Activated CD4-positive, alpha-beta T cell treated with anti-CD3 and anti-CD28 coated beads, Interleukin-2, amount 50 U/mL, for 24 hours (primary cell): ENCODE measurements at places on chromosomes 3 and 15.

- no peak for DNase-seq
Observed at GRCh38 chr3:46908986-46909534, 31.5 kb downstream of the PTH1R start.

GRCh38 chr15:82043796-82044372, 1.9 kb downstream of the MEX3B start:
- no peak for DNase-seq

GRCh38 chr3:31255007-31255581, 277.6 kb upstream of the STT3B start:
- no peak for DNase-seq

DNA sequence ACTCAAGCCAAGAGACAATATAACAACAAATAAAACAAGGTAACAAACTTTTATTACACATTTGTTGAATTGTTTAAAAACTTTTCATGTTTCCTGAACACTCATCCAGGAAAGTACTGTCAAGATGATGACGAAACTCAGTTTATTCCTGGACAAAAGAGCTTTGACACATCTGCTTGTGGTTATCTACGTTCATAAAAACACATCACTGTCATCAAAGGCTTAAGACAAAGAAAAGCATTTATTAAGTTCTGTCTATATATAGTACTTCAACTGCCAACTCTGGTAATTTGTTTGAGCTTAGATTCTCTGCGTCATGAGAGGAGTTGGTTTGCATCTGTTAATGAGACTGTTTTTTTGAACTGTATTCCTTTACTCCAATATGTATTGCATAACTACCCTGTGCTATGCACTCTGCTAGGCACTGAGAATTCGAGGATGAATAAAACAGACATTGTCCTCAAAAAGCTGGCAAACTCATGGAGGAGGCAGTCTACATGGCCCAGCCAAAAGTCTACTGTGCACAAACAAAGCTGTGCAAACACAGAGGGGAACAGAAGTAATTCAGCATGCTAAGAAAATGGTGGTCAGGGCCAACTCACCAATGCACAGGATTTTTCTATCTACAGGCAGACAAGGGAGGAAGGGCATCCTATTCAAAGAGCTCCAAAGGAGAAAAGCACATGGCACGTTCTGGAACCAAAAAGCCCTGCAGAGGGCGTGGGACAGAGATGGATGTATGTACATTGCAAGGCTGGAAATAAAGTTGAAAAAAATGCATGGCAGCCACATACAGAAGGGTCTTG, 21.5 kb downstream of the PLD1 start:
- no peak for DNase-seq

DNA sequence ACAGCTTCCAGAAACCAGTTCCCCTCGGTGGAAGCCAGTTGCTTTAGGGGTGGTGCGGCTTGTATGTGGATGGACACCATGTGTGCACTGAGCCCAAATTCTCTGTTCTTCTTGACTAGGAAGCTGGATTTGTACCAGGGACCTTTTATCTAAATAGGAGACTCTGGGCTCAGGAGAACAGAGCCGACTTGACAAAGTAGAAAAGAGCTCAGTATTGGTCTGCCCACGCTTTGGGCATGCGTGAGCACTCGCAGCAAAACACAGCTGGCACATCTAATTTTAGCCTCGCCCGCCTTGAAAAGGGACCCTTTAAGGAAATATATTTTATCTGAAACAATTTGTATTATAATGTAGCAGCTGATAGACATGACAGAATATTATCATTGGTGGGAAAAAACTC, 1.1 kb upstream of the RBMS3 start:
- no peak for DNase-seq

GRCh38 chr15:69318033-69318432, 19.3 kb downstream of the PAQR5 start:
- no peak for DNase-seq

- DNase-seq: no peak
Observed at GRCh38 chr3:14602006-14602803, 49.4 kb upstream of the CCDC174 start.

DNA sequence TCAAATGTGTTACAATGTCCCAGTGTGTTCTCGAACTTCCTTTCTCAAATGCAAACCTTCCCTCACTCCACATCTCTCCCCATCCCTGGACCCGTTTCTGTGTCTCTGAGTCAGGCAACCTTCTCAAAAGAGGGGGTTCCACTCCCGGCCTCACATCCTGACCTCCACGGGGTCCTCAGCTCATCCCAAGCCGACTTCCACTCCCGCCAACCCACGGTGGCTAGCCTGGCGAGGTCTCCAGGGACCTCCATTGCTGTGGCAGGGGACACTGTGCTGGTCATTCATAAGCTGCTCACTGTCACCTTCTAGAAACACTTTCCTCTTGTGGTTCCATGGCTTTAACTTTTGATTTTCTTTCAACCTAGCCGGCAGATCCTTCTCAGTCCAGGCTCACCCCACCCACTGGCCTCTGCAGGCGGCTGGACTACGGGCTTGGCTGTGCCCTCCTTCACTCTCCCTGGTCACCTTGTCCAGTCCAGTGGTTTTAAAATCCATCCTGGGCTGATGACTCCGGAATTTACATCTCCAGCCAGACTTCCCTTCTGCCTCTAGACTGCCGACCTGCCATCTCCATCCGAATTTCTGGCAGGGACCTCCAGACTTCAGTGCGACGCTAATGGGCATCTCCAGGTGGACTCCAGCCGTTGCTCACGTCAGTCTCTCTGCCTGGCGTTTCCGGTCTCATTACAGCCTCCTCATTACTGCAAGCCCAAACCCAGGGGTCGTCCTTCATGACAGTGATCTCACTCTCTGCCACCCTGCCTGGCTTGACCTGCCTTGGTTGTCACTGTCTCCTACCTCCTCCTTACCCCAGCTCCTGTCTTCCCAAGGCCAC, 20.0 kb downstream of the ABTB1 start:
- DNase-seq: no peak

DNA sequence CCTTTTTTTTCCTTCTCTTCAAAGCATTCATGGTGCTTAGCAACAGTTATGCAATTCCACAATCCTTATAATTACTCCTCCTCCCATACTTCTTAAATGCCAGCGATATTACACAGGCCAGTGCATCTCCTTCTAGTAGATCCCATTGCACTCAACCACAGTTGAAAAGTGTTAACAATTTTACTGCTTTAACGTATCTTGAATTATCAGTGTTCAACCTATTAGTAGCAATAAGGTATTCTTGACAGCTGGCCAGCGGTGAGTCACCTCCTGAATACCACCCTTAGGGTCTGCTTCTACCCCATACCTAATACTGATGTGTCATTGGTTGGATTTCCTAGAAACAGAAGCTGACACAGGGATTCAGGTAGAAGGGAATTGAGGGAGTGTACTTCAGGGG, 24.0 kb upstream of the TEX9 start:
- DNase-seq: no peak

- DNase-seq: no peak
Observed at GRCh38 chr3:174810254-174810653, 48.9 kb upstream of the NAALADL2 start.

- DNase-seq: no peak
Observed at GRCh38 chr3:160370987-160371857, 27.8 kb downstream of the IFT80 start.

GRCh38 chr15:75597667-75598341, 18.7 kb upstream of the PTPN9 start:
- no peak for DNase-seq

DNA sequence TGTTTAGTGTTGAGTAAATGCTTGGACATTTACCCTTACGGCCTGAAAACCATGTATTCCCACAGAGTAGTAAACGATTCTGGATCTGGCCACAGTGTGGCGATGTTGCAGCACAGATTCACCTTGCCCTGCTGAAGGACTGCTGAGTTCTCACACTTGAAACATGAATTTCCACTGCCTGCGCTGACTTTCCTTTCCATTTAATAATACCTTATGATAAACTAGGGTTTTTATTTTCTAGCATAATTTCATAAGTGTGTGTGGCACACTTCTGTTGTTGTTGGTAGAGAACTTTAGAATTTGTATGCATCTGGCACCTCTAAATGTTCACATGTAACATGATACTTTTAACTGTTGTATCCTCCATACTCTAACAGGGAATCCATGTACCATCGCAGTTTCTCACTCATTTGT, 53.9 kb downstream of the C3orf38 start:
- peak; percentile 27 for DNase-seq

GRCh38 chr3:2212206-2212605, 113.5 kb downstream of the CNTN4 start:
- no peak for DNase-seq

- DNase-seq: no peak
Observed at GRCh38 chr3:56005196-56005805, 463.0 kb downstream of the ERC2 start.

DNA sequence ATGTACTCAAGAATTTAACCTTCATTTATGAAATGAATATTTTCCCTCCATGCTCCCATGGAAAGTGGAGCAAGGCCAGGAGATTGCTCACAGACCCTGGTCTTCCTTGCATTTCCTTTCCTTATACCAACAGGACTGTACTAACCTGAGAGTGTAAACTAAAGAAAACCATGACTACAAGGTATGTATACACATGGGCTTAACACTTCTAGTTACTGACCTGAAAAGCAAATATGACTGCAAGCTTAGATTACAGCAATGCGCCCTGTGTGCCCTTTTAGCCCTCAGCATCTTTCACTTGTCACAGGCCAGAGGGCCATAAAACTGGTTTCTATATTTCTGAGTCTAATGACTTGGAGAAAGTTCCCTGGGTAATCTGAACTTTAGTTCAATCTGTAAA, 52.1 kb downstream of the NEK10 start:
- no peak for DNase-seq

GRCh38 chr3:154971341-154971740, 108.8 kb upstream of the MME start:
- DNase-seq: no peak

DNA sequence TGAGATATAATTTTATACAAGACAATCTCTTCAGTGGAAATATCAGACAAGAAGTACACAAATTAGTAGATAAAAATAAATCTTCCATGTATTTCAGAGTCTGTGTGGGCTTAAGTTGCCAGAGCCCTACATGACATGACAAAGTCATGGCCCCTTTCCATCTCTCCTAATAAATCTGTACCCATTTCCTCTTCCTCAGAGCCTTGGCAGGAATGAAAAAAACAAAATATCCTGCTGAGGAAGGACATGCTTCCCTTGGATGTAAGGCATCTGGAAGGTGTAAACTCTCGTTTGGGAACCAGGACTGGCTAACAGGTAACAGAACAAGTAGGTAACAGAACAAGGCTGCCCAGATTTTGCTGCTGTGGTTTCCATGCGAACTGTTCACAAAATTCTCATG, 148.1 kb downstream of the SNRK start:
- no peak for DNase-seq

GRCh38 chr3:147688868-147689267, 279.7 kb downstream of the ZIC1 start:
- DNase-seq: no peak

- DNase-seq: no peak
Observed at GRCh38 chr3:136856665-136857064, 5.3 kb upstream of the NCK1 start.

GRCh38 chr15:25882466-25882865, 19.3 kb upstream of the ATP10A start:
- no peak for DNase-seq

DNA sequence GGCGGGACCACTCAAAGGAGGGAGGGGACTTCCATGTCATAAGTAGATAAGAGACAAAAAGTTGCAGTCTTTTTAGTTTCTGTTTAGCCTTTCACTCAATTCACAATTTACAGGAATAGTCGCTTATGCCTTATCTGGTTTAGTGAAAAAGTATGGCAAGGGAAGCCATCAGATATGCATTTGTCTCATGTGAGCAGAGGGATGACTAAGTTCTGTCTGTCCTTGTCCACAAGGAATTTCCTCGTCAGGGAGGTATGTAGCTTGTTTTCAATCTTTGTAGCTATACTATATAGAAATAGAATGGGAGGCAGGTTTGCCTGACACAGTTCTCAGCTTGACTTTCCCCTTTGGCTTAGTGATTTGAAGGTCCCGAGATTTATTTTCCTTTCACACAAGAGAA, 882.8 kb downstream of the NAALADL2 start:
- DNase-seq: no peak

GRCh38 chr3:45874677-45875346, 11.5 kb upstream of the CCR9 start:
- no peak for DNase-seq

GRCh38 chr3:156843071-156843808, 17.1 kb downstream of the LEKR1 start:
- DNase-seq: no peak

DNA sequence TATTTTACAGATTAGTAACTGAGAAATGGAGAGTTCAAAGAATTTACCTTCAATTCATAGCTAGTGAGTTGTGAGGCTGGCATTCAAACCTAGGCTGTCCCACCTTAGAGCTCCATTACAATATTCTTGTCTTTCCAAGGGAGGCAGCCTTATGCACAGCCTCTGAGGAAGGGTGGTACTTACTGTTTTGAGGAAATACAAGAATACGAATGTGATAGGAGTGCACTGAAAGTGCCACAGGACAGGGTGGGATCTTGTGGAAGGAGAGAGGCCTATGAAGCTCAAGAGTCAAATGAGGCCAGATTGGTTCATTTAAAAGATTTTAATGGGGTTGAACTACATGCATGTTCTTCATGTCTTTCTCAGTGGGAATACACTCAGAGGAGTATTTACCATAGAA, 86.3 kb downstream of the ARIH1 start:
- DNase-seq: no peak

DNA sequence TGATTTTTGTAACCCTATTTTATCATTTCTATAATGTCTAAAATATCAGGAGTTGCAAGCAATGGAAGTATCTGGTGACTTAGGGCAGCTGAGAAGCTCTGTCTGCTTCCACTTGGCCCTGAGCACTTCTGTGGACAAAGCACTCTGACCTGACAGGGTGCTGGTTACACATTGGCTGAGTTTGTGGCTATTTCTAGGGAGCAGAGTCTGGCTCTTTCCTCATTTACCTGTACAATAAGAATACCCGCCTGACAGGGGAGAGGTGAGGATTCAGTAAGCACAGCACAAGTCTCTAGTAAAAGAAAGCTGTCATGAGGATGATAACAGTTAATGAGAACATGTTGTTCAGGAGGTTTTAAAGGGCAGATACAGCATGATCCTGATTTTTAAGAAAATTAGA, 33.3 kb upstream of the SPESP1 start:
- DNase-seq: no peak

- peak; percentile 67 for DNase-seq
Observed at GRCh38 chr15:88649286-88649733, 10.5 kb downstream of the ISG20 start.

DNA sequence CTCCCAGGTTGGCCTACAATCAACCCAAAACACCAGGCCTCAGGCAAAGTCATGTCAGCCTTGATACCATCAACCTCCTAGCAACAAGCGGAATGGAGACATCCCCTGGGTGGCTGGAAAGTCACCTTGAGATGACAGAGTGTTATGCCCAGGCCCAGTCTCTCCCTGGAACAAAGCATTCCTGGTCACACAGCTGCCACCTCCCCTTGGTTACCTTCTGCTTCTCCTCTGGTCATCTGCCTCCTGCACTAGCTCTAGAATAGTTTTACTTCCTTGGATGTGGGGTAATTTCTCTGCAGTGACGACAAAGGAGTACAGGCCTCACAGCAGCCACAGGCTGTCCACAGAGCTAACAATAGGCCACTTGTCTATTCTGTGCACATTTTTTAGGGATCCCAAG, 114.9 kb downstream of the RFTN1 start:
- no peak for DNase-seq
